ENCODE measurements at places on chromosomes 7 and 10.

GRCh38 chr10:97762056-97762455, 9.7 kb downstream of the SFRP5 start:
- no peak for DNase-seq

- DNase-seq = no peak
Measured at GRCh38 chr7:132933072-132933458, 148.8 kb downstream of the CHCHD3 start.

DNA sequence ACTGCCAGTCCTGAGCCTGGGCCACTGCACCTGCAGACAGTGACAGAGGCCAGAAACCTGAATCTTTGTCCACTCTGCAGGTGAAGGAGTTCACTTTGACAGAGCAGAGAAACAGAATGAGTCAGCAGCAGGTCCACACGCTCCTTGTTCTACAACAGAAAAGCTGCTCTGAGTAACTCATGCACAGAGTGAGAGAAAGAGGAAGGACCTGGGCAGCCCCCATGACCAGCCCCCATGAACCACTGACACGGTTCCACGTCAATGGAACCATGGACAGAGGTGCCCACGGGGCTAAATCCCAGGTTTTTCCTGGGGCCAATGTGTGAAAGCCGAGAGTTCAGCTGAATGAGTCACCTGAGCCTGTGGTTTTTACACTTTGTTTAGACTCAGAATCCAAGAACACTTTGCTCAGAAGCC, 40.8 kb upstream of the CTBP2 start:
- no peak for DNase-seq

- DNase-seq = no peak
Measured at GRCh38 chr10:49759787-49760551, 2.2 kb downstream of the OGDHL start.

DNA sequence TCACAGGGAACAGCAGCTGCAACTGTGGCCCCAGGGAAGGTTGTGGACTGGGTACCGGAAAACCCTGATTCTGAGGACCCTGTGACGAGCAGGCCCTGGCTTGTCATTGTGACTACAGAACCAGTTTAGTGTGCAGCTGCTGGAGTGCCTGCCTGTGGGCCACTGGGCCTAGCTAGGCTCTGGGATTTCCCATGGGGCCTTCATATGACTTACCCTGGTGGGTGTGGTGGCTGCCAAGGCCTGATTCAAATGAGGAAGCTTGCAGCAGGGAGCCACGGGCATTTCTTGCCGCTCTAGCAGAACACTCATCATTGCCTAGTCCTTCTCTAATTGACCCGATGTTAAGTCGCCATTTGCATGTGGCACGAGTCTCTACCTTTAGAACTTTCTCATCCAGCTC, 14.7 kb upstream of the CAMK2G start:
- DNase-seq = no peak

DNA sequence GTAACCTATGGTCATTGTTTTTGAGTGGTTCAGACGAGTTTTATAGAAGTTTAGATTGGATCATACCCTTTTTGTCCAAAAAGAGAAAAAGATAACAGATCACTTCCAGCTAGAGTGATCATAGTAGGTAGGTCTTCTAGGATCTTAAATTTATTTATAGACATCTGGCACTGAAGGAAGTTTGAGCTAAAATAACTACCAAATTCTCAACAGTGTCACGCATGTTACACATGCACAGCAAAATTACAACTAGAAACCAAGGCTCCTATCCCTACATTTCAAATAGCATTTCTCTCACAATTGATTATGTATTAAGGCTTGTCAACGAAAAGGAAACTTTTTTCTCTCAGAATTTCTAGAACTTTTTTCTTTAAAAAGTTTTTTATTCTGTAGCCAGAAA, 2.3 kb downstream of the CALU start:
- DNase-seq = no peak

DNA sequence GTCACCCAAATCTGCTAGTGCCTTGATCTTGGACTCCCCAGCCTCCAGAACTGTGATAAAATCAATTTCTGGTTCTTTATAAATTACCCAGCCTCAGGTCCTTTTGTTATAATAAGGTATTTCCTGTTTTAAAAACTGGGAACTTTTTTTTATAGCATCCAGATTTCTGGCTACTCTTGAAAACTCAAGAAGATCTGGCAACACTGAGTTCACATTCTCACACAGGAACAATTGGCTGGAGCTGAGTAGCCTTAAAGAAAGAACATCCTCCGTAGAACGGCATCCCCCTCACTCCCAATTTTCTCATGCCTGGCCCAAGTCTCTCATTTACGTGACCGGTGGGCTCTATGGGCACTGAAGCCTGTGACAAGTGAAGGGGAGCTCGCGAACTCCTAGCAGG, 47.1 kb downstream of the SLC35G1 start:
- no peak for DNase-seq

GRCh38 chr10:124534826-124535601, 73.4 kb downstream of the LHPP start:
- DNase-seq = no peak

DNA sequence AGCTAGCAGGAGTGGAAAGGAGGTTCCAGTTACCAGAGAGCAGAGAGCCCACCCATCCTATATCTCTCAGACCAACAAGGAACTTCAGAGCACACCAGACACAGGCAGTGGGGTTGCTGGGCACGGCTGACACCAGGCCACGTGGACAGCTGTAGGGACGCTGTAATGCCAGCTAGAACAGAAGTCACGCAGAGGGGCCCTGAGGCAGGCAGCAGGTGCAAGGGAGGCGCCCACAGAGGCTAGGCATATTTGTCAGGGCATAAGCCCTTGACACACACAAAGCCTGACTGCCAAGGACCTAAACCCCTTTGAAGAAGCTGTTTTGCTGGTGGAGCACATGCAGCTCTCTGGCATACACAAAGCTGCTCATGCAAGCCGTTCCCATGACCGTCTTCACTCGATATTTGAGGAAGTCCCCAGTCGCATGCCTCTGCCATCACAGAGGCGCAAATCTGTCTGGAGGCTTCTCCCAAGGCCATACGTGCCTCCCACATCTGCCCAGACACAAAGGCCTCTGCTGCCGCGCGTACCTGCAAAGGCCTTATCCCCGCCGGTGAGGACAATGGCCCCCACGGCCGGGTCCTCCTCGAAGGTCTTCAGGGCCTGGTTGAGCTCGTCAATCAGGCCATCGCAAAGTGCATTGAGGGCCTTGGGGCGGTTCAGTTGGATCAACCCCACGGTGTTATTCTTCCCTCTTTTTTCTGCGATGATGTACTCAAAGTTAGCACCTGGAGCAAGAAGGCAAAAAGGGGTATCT, 2.9 kb downstream of the ECHS1 start:
- DNase-seq = no peak

DNA sequence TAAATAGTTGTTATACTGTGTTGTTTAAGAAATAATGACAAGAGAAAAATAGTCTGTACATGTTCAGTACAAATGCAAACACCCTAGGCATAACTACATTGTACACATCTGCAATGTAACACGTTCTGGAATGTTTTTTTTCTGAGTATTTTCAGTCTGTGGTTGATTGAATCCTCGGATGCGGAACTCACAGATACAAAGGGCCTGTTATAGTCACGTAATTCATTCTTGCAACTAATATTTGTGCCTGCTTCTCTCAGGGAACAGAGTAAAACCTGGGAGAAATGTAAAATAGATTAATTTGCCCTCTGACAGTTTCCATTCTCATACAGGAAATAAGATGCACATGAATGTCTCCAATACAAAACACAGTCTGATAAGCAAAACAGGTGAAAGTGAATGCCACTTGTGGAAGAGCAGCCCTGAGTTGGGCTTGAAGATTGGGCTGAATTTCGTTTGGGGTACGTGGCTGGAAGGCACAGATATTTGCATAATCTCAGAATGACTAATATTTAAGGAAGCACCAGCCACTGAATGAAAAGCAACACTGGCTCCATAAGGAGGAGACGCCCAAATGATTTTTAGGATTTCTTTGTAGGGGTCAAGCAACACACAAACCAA, 19.1 kb downstream of the DENND2A start:
- DNase-seq = no peak

DNA sequence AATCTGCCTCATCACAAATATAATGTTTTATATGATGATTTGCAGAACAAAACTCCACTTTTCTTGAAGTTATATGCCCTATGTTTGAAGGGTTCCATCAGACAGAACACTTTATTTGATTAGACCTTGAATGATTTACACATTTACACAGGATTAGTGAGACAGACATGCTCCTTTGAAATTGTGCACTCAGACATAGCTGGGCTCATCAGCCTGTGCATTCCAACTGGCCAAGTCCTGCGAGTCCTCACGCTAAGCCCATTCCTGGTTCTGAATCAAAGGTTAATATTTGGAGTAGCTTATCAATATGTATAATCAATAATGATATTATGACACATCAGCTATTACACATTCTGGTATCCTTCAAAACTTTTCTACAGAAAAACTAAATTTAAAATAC, 173.6 kb downstream of the MBL2 start:
- no peak for DNase-seq

- DNase-seq = no peak
Measured at GRCh38 chr10:24277771-24278170, 68.8 kb downstream of the KIAA1217 start.

- no peak for DNase-seq
Measured at GRCh38 chr10:15558136-15558535, 161.6 kb downstream of the ITGA8 start.

- DNase-seq = no peak
Measured at GRCh38 chr7:22821702-22822485, 755 bp downstream of the TOMM7 start.

GRCh38 chr7:4065190-4065589, 616.9 kb upstream of the FOXK1 start:
- no peak for DNase-seq
